Sigmoid colon (tissue), 7 donors: ENCODE measurements at places on chromosomes 5 and 9. TPM values are rescaled to one million over a fixed set of nuclear protein-coding genes. Genes with fewer than 3 reads are reported as not detected.

The SEC24A gene
- 11.8 TPM for polyA plus RNA-seq

The NSD1 gene
- 21.1 TPM for polyA plus RNA-seq

The AMBP gene
- polyA plus RNA-seq, result not detected

The ACTBL2 gene
- not detected for polyA plus RNA-seq

The TAF11L10 gene
- not detected for polyA plus RNA-seq

The PCAT7 gene
- not detected for polyA plus RNA-seq

The PTPN3 gene
- polyA plus RNA-seq, result 14.4 TPM

The SLC36A2 gene
- polyA plus RNA-seq, result not detected

The PGGT1B gene
- 8.0 TPM for polyA plus RNA-seq

The RNF130 gene
- 37.5 TPM for polyA plus RNA-seq

The PCDHGA3 gene
- polyA plus RNA-seq, result not detected

The SLC22A4 gene
- polyA plus RNA-seq, result 0.58 TPM
